ENCODE measurements at places on chromosomes 4 and X.

- no peak for DNase-seq
Observed at GRCh38 chrX:135893294-135893817, at the start of the genes CT45A10 and SAGE1. CT45A10 (minus strand) TSS chrX:135893444; CDS start chrX:135885344, 8,100 bp downstream. SAGE1 (plus strand) TSS chrX:135893716; CDS start chrX:135896243, 2,527 bp downstream.

DNA sequence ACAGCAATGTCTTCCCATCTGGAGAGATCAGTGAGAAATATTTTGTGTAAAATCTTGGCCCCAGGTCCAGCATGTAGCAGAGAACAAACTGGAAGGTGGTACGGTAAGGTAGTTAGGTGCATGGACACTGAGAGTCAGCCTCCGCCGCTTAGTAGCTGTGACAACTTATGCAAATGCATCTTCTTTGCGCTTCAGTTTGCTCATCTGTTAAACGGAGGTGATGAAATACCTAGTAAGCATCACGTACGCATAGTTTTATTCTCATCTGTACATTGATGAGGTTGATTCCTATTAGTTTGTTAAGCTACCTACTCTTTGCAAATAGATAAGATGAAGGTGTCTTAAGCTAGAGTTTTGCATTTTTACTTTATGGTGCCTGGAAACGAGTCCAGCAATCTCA is 80.0 kb upstream of the MSX1 start:
- DNase-seq: no peak

DNA sequence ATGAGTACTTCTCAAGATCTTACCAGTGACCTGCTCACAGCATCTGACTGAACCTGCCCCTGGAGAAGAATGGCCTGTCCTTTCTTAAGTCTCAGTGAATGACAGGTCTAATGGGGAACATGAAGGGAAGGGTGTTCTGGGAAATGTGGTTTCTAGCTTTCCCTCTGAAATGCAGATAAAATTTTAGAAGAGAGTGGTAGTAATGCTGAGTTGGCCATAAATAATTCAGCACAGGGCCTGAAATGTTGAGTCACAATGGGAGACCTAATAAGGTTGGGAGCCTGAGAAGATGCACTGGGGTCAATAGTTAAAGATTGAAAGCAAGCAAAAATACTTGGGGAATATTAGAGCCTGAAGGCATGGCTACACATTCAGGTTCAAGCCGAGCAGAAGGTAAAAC is 214.9 kb upstream of the ARHGAP24 start:
- DNase-seq: no peak

- no peak for DNase-seq
Observed at GRCh38 chrX:44937606-44938005, 64.6 kb downstream of the KDM6A start.

DNA sequence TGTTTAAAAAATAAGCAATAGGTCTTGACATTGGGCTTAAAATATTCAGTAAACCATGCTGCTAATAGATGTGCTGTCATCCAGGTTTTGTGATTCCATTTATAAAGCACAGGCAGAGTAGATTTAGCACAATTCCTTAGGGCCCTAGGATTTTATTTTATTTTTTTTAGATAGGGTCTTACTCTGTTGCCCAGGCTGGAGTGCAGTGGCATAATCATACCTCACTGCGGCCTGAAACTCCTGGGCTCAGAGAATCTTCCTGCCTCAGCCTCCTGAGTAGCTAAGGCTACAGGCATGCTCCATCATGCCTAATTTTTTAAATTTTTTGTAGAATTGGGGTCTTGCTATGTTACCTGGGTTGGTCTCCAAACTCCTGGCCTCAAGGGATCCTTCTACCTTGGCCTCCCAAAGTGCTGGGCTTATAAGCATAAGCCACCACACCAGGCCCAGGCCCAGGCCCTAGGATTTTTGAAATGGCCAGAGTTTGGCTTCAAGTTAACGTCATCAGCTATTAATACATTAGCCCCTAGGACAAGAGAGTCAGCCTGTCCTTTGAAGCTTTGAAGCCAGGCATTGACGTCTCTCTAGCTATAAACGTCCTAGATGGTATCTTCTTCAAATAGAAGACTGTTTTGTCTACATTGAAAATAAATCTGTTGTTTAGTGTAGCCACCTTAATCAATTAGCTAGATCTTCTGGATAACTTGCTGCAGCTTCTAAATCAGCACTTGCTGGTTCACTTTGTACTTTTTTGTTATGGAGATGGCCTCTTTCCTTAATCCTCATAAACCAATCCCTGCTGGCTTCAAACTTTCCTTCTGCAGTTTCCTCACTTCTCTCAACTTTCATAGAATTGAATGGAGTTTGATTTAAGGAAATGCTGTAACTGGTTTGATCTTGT is 35.8 kb downstream of the EIF2S3 start:
- DNase-seq: no peak

DNA sequence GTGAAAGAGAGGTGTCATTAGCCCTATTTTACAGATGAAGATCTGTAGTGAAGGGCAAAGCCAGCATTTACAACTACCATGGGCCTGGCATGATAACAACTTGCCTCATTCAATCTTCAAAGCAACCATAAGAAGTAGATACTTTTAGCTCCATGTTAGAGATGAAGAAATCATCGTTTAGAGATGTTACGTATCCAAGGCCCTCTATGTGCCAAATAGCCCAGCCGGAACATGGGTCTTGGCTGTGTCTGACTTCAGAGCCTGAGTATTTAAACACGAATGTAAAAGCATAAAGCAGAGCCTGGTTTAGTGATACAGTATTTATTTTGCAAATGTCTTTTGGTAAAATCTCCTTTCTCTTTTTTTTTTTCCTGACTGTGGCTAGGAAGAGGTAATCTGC is 197.1 kb downstream of the RASL11B start:
- no peak for DNase-seq

DNA sequence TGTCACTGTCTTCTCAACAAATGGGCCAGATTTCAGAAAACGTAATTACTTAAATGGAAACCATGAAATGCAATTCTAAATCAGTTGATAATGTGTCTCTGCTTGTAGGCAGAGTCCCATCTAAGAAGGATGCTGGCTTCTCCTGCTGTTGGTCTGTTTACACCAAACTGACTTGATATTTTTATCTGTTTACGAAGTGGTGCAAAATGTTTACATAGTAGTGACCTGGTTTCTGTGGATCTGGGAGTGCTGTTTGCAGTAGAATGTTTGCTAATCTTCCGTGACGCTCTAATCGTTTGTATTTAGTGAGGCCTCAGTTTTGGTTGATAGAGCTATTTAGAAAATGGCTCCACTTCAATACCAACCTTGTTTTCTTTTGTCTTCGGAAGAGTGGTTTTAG is 213.5 kb downstream of the VEGFC start:
- no peak for DNase-seq

DNA sequence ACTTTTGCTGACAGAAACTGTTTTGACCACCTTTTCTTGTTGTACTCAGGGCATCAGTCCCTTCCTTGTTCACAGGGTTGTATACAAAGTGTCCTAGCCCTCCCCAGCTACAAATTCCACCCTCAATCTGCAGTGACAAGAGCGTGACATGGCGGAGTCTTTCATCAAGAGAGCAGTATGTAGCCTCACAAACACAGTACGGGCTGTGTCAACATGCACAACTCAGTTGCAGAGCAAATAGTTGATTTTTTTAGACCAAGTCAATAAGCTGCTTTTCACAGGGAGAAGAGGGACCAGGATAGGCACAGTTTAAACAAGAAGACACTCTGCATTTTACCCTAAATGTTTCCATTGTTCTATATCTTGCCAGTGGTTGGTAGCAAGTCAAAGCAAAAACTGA is 8.6 kb upstream of the HS6ST2 start:
- no peak for DNase-seq

GRCh38 chr4:58301376-58301999 is 1191.3 kb upstream of the IGFBP7 start:
- DNase-seq: no peak

DNA sequence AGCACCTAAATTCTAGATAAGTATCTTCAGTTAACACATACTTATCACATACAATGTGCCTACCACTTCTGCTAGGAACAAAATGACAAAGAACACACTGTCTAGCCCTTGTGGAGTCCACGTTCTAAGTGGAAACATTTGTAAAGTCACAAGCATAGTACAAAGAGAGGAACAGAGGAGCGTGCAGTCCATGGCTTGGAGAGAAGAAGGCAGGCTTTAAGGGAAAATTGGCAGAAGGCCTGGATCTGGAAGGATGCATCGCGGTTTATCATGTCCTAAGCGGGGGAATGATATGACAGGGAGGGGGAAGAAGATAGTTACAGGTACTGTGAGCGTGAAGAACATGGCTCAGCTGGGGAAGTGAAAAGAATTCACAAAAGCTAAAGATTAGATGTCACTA is 218.0 kb downstream of the PRDM5 start:
- DNase-seq: no peak

DNA sequence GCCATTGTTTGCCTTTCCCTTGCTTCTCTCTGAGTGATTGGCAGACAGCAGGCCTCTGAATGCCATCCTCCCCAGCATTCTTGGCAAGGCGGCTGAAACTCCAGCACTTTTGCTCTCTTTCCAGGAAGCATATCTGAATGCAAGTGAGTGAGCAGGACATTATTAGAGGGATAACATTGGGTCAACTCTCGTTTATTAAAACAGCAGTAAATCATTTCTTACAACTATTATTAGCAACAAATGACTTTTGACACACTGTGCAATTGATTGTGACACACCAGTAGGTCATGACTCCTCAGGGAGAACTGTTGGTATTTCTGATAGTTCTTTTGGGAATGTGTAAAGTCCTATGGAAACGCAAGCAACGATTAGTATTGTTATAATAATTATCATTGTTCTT is 103.8 kb downstream of the EFNB1 start:
- DNase-seq: peak; percentile 57

- no peak for DNase-seq
Observed at GRCh38 chrX:42025861-42026260, 102.5 kb upstream of the CASK start.

GRCh38 chrX:110086162-110086915 is 83.4 kb downstream of the TMEM164 start:
- DNase-seq: no peak

GRCh38 chr4:54400802-54401201 is 171.7 kb downstream of the PDGFRA start:
- DNase-seq: no peak

GRCh38 chr4:31194823-31195222 is 474.7 kb downstream of the PCDH7 start:
- peak; percentile 30 for DNase-seq

GRCh38 chr4:139782926-139783522 is 117.4 kb downstream of the MGST2 start:
- DNase-seq: no peak

DNA sequence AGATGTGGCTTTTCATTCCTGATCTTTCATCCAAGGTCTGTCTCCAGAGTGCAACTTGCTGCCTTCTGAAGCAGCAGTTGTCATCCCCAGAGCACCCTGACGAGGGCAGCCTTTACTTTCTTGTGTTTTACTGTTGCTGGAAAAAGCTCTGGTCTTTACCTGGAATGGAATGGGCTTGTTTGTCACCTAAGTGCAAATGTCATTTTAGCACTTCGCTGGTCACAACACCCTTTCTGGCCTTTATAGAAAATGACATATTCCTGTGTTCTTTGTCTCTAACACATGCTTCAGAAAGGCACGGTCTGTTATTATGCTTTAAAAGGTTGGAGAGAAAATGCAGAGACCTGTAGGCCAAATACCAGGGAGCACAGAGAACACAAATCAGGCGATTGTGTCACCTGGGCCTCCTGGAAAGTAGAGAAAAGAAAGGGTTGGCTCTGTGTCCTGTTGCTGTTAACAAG is 332.7 kb upstream of the IGFBP7 start:
- no peak for DNase-seq

DNA sequence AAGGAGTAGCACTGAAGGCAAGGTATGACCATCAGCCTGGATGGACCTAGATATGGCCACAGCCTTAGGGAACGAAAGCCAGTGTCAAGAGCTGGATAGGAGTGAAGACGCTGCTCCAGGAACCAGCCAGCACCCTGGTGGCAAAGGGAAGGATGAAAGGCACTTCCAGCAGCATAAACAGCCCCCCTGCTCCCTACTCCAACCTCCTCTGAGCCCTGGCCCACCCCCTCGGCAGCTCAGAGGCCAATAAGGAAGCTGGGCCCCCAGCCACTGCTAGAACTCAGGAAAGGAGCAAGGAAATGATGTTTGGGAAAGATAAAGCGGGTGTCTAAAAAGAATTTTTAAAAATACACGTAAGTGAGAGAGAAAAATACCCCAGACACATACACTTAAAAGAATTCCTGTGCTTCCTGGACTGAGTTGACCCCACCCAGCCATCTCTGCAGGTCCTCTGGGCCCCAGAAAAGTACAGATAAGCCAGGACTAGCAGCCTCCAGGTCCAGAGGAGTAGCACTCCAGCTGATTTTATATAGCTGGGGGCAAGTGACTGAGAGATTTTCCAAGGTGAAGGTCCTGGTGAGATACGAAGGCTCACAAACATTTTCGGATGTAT is 170.4 kb downstream of the SHROOM4 start:
- DNase-seq: no peak

- no peak for DNase-seq
Observed at GRCh38 chr4:77996076-77996475, 61.0 kb upstream of the FRAS1 start.

GRCh38 chr4:165378398-165378744 is 437 bp upstream of the CPE start:
- no peak for DNase-seq
